A549 treated with CpdA at 1 μM for 4 hours (cell line): ENCODE measurements at places on chromosomes 3 and 15. TPM values are rescaled to one million over a fixed set of nuclear protein-coding genes. Genes with fewer than 3 reads are reported as not detected.

CHRM5 gene
- 0.01 to 0.02 TPM in 2 of 5 replicates, not detected in the others for total RNA-seq

SOX14 gene
- not detected in 5 replicates for total RNA-seq

ANKRD34C gene
- not detected in 5 replicates for total RNA-seq

TGFBR2 gene
- 42.1 to 44.7 TPM (median 43.1 TPM) in 5 replicates for total RNA-seq

TMEM212 gene
- total RNA-seq: not detected in 5 replicates

IL17RE gene
- total RNA-seq: 0.87 to 1.3 TPM (median 1.0 TPM) in 5 replicates

GOLGA6D gene
- 0.05 TPM in 1 of 5 replicates, not detected in the others for total RNA-seq

CASR gene
- not detected in 5 replicates for total RNA-seq
